ENCODE measurements at places on chromosomes 7 and 10.

GRCh38 chr7:151386301-151387160 lies 23.3 kb downstream of the WDR86 start:
- DNase-seq = no peak

GRCh38 chr10:132551093-132551807 lies 13.7 kb downstream of the INPP5A start:
- no peak for DNase-seq

DNA sequence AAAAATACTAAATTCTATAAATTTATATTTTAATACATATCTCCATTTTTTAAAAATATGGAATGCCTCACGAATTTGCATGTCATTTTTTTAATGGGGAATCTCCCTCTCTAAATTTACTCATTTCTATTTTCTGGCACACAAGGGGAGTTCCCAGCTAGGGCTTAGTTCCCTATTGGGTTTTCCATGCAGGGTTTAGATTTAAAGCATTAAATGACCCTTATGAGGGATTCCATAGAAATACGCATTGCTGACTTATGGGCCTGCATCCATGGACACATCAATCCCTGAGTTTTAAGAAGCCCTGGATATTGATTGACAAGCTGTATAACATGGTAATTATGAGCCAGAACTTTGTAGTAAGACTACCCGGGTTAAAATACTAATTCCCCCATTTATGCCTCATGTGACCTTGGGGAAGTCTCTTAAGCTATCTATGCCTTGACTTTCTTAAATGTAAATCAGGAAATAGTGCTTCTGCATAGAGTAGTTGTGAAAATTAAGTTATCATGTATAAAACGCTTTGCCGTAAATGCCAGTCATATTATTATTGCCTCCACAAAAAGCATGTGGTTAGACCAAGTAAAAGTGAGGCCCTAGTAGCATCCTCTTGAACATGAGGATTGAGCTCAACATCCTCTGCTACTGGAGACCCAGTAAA lies 78.8 kb upstream of the ANKRD1 start:
- no peak for DNase-seq

DNA sequence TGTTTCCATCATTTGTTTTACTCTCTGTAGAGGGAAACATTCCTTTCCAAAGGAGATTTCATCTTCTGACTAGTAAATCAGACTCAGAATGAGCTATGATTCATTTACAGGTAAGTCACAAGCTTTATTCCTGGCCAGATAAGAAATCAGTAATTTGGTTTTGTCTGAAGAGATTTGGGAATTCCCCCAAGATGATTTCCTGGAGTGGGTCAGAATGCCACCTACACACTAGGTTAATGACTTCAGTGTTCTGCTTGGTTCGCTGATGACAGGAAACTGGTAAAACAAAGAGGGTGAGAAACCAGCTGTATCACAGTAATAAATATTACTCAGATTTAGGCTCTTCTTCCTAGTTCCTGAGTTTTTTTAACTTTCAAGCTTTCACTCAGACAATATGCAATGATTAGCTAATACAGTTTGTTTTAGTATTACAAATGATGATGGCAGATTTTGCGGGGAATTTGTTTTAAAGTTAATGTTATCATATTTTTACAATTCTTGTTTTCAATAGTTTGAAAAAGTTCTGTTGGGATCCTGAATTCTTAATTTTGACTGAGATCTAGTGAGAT lies 8.3 kb upstream of the ASZ1 start:
- no peak for DNase-seq

DNA sequence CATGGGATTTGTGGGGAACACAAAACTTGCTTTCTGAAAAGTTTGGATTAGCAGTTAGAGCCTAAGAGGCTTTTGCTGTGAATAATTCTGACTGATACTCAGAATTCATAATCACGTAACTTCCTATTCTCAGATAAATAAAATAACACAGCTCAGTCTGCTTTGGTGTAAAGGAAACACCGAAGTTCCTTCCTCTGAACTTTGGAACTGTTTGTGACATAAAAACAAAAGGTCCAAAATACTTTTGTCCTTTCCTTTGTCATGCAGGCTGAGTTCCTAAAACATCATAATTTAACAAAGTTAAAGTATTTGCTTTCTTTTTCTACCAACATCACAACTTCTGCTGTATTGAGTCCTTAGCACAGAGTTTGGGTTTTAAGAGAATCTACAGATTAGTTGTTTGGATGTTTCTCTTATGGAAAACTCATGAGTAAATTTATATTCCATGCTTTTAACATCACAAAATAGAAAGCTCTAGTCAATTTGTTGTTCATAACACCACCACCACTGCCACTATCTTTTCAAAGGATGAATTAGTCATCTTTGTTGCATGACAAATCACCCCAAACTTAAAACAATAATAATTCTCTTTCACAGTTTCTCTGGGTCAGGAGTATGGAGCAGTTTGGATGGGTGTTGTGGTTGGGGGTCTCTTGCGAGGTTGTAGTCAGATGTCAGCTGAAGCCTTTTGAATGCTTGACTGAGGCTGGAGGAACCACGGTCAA lies 123.4 kb downstream of the REEP3 start:
- no peak for DNase-seq

DNA sequence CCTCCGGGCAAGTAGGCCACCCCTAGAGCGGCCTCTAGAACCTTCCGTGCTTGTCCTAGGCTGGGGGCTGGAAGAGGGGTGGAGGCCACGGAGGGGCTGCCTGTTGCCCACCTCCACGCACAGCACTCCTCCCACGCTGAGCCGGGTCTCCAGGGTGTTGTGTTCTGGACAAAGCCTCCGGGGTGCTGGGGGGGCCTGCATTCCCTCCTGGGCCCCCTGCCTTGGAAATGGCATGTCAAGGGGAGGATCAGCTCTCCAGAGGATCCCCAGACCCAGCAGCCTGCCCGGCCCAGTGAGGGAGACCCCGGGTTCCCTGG lies 8.1 kb upstream of the TTYH3 start:
- DNase-seq = no peak

GRCh38 chr7:31853380-31853779 lies 166.4 kb downstream of the PPP1R17 start:
- DNase-seq = no peak

DNA sequence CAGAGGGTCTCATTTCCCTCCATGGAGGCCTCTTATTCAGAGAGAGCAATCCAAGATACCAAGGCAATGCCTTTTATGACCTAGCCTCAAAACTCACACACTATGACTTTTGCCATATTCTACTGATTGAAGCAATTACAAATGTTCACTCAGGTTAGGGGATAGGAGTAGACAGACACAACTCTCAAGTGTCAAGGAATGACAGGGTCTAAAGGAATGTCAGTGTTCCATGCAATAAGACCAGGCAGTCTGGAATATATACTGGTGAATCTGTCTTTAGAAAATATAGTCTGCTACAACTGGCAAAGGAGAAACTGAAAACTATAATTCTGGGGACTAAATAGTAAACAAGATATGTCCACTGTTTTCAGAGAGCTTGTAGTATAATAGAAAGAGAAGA lies 283.9 kb downstream of the PRKG1 start:
- no peak for DNase-seq

All from brain pericyte (primary cell).